NCI-H1092 treated with DMSO at 0.1 percent for 48 hours (cell line): ENCODE measurements at places on chromosomes 12 and 14.

GRCh38 chr12:23084236-23084995 is 459.4 kb downstream of the ETNK1 start:
- DNase-seq: peak; percentile 81

DNA sequence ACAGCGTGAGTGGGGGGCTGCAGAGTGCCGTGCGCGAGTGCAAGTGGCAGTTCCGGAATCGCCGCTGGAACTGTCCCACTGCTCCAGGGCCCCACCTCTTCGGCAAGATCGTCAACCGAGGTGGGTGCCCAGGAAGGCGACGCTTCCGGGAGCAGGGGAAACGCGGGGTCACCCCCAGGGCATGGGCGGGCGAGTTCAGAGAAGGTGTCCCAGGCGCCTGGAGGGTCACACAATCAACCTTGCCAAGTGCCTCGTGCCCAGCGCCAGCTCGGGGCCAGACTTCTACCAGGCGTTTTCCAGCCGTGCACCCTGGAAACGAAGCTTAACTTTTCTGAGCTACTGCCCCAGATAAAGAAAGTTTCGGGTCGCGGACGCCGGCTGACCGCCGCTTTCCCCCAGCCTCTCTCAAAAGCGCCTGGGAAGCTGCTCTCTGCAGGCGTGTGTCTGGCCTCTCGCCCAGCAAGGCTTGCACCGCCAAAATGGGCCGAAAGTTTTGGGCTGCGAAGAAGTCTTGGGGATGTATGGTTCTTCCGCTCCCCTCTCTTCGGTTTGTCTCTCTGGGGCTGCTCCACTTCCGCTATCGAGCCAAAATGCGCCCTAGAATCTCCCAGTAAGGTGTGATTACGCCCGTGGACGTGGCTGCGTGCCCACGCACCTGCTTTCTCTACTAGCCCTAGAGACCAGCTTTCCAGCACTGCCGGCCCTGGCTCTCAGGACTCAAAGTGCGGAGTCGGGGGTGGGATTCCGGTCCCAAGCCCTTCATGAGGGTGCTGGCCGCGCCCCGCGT is 1.7 kb downstream of the WNT1 start:
- no peak for DNase-seq

DNA sequence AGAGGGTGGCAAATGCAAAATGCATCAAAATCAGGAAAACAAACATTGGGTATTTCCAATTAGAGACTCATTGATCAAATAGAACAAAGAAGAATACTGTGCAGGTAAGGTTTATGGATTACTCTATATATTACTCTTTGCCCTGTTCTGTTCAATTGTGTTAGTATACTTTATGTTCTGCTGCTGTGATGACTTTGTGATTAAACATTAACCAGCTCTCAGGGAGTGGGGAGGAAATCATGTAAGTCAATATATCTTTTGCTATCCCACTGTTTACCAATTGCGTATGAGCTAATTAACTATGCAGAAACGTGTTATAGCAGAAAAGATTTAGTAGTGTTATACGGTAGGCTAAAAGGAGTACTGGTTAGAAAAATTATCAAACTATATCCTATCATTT is 129.4 kb downstream of the PDE3A start:
- no peak for DNase-seq

DNA sequence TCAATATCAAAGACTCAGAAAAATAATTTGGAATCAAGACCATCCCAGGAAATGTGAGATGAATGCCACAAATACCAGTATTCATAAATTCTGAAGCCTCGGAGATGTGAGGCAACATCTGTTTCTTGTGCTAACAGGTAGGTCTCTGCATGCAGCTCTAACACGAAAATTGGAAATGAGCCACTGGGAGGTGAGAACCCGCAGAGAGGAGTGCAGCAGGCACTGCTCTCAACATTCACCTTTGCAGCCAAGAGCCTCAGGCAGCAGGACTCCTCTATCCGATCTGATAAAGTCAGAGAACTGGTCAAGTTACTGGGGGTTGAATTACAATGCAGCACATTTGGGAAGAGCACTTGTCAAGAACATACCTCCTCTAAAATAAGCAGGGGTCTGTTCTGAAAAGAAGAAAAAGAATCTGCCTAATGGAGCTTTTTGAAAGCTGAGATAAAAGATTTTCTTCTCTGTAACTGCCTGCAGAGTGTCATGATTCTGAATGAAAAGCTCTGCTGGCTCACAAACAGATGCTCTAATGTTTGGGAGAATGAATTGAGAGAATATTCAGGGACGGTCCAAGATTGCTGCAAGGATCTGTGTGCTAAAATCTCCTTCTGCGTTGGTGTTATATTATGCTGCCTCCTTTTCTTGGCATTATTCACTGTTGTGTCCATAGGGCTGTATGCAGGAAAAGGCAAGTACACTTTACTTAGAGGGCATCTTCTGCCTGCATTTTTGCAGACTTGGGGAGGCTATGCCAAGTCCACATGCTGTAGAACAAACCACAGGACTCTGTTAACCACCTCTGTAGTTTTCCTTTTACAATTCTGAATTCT is 209.6 kb upstream of the KRR1 start:
- peak; percentile 55 for DNase-seq

GRCh38 chr12:112841906-112842305 is 50.4 kb downstream of the RPH3A start:
- DNase-seq: no peak

DNA sequence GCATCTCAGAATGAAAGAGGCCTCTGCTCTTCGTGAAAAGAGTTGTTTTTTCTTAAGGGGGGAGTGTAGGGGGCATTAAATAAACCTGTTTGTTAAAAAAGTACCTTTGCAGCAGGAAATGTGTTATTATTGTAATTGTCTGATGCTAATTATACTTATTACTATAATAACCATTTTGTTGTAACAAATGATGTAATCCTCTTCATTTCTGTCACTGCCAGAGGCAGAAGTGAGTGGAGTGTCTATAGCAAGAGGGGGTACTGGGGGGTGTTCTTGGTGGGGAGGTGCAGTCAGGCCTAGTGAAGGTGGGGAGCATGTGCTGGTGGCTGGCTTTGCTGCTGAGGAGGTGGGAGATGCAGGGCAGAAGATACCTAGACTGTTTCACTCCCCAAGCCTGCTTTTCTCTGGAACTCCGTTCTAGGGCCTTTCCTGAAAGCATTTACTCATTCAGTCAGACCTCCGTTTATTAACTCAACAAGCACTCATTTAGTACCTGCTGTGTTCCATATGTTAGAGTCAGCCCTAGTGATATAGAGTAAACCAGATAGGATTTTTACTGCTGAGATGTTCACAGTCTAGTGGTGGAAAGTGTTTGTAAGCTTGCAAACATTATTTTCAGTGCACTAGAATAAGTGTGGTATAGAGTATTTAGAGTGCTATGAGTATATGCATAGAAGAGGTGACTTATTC is 77.5 kb upstream of the CISTR start:
- no peak for DNase-seq

GRCh38 chr14:64510825-64511671 is 6.5 kb downstream of the ZBTB1 start:
- peak; percentile 80 for DNase-seq

DNA sequence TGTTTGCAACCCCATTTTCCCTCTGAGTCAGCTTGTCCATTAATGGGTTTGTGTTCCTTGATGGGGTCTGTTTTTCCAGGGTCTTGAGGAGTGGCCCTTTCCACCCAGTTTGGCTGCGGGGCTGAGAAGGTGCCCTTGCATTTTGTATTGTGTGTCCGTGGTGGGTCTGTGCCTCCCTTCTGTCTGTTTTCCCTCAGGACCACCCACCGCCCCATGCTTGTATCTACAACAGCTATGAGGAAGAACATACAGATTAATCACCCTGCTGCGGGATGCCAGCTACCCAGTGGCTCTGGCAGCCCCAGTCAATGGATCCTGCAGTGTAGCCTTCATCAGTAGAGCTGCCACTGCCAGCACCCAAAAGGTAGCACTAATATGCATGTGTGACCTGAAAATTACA is 235.7 kb downstream of the CACNA1C start:
- DNase-seq: no peak

- DNase-seq: no peak
These were observed 517.5 kb downstream of the BCL11B start for GRCh38 chr14:98754343-98755020.

DNA sequence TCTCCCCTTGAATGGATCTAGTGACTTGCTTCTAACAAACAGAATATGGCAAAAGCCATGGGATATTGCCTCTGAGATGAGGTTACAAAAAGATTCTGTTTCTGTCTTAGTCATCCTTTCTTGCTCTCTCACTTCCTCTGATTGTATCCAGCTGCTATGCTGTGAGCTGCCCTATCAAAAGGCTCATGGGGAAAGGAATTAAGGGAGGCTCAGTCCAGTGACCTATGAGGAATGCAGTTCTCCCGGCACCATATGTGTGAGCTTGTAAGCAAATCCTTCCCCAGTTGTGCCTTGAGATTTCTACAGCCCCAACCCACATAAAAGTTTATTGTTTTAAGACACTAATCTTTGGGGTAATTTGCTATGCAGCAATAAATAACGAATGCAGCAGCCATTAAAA is 183.1 kb downstream of the KLHL28 start:
- DNase-seq: no peak

DNA sequence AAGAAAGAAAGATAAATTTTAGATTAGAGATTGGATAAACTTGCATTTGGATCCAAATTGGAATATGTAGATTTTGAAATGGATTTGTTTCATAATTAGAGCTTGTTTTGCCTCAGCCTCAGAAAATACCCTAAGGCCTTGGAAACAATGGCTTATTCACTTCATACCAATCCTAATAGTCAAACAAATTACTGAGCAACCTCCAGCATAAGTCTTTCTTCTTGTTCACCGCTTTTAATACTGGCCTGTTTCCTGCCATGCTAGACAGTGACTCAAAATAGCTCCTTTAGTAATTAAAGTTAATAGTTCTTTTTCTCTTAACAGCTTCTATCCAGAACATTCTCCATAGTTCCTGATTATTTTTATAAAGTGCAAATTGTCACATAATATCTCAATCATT is 110.9 kb upstream of the DNM1L start:
- no peak for DNase-seq

DNA sequence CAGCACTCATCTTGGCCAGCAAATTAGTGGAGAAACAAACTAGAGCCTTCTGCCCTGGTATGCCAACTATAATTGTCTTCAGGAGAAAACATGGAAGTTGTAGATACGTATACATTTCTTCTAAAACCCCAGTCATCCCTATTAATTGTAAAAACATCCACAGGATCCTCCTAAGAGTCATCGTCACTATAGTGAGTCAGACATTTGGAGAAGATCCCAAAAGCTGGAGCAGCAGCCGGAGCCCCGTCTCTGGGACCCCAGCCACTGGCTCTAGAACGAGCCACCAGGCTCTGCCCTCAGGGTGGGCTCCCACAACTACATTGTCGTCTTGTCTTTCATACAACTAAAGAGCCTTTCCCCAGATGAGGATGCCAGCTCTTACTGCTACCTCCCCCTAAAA is 15.5 kb downstream of the PRKAB1 start:
- no peak for DNase-seq

GRCh38 chr14:44388306-44388705 is 118.8 kb downstream of the FSCB start:
- peak; percentile 66 for DNase-seq

GRCh38 chr14:20934148-20934762 is 21.0 kb upstream of the RNASE2 start:
- no peak for DNase-seq

- peak; percentile 29 for DNase-seq
These were observed 2.6 kb downstream of the WNK1 start for GRCh38 chr12:754851-755562.

DNA sequence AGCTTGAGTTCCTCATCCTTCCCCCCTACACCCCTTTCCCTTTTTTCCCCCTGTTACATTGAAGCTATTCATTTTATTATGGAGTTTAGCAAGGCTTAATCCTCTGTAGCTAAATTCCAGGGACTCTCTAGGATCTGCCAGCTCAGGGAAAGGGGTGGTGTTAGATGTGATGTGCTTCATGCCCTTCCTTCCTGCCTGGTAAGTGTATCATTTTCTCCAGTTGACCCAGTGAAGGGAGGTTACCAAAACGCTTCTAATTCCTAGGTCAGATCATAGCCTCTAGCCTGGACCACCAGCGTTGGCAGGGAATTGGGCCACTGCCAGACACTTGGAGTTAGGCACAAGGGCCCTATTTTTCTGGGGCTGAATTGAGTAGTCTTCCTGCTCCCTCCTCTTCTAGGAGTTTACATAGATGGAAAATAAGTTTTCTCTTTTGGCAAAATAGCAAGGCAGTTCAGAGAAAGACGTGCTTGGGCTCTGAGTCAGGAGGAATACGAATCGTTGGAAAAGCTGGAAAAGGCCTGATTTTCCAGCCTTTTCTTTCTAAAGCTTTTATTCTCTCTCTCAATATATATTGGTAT is 88.3 kb downstream of the NPAS3 start:
- DNase-seq: no peak

DNA sequence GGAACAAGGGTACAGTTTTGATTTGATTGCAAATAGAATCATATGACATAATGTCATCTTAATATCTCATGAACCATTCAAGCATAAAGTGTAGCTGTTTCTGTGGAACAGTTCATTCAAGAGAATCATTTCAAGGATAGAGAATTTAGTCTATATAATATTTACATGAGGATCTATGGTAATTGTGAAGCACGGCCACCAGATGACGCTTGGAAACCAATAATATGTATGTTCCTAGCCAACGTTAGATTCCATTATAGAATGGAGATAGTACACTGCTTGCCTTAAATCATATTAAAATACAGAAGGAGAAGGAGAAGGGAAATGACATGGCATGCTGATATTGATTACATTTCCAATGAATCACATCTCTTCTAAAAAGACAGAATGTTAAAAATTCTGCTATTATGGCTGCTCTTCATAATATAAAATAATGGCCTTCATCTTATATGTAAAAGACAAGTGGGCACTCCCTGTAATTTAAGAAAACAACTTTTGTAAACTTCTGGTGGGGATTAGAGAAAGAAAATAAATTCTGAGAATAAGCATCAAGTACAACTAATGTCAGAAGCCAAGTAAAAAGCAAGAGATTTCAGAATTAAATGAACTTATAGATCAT is 351.0 kb downstream of the NAV3 start:
- DNase-seq: peak; percentile 40

DNA sequence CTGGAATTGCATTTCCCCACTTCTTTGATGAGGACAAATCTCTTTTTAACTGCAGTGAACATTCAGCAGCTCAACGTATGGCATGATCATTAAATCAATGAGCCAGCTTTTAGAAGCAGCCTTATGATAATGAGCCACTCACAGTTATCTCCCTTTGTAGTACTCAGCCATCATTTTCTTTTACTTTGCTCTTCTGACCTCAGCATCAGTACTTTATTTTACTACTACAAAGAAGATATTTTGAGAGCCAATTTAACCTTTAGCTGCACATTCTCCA is 250.0 kb upstream of the CLEC14A start:
- no peak for DNase-seq

DNA sequence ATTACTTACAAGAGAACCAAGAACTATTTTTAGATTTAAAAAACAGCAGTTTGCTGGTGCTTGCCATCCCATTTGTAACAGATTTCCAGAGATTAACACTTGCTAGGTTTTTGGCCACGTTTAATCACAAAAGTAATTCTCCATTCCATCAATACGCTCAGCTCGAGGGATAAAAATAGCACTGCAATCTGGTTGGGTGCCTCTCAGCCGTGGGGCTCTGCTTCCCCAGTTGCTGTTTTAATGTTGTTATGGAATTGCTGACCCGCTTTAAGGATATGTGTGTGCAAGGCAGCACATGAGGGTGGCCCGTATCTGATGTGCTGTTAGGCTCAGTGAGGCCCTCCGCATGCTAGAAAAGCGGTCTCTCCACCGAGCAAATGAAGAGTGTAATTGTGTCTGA is 222.2 kb upstream of the TMEM260 start:
- no peak for DNase-seq

- DNase-seq: no peak
These were observed 1.5 kb downstream of the FGD4 start for GRCh38 chr12:32400866-32401265.
